ENCODE measurements at places on chromosomes 12 and 14.

DNA sequence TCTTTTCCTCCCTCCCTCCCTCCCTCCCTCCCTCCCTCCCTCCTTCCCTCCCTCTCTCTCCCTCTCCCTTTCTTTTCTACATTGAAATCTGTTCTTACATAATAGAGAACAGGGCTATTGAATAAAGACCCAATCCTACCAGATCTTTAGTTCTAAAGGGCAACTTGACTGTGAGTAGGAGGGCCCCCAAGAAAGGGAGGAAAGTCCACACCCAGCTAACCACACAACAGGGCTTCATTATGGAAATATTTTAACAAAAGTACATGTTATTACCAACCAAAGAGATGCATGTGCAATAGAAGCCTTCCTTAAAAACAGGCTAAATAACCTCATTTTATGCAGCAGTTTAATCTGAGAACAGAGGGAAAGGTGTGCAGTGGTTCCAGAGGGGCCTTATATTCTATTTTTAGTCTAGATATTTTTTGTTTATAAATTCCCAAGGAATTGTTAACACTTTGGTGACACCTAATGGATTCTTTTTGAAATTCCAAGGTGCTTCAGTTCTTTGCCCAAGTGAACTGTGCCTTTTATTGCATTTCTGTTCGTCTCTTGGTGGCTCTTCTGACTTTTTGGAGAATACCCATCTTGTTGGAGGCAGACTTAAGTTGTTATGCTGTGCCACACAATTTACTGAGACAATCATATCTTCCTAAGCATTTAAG, 63.0 kb downstream of the GNS start:
- DNase-seq: peak; percentile 47

DNA sequence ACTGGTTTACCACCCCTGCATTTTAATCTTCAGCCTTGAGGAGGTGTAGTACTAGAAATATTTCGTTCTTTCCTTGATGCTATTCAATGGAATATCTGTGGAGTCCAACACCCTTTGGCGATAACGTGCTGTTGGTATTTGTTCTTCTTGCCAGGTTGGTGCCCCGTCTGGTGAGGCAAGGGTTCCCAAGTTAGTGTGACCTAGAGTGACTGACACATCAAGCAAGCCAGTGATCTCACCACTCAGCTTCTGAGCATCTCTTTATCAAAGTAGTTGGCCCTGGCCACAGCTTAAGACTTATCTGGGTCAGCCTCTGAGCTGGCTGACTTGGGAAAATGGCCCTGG, 60.2 kb downstream of the PLXNC1 start:
- DNase-seq: no peak

DNA sequence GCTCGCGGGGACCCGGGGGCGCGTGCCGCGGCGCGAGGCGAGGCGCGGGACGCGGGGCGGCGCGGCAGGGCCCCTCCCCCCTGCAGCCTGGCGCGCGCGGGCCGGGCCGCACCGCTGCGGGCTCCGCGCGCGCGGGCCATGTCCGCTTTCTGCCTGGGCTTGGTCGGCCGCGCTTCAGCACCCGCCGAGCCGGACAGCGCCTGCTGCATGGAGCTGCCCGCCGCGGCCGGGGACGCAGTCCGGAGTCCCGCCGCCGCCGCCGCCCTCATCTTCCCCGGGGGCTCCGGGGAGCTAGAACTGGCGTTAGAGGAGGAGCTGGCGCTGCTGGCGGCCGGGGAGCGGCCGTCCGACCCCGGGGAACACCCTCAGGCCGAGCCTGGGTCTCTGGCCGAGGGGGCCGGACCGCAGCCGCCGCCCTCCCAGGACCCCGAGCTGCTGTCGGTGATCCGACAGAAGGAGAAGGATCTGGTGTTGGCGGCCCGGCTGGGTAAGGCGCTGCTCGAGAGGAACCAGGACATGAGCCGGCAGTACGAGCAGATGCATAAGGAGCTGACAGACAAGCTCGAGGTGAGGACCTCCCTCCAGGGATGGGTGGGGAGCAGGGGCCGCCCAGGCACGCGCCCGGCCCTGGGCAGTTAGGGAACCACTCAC, 820 bp downstream of the BICDL1 start:
- DNase-seq: peak; percentile 81

DNA sequence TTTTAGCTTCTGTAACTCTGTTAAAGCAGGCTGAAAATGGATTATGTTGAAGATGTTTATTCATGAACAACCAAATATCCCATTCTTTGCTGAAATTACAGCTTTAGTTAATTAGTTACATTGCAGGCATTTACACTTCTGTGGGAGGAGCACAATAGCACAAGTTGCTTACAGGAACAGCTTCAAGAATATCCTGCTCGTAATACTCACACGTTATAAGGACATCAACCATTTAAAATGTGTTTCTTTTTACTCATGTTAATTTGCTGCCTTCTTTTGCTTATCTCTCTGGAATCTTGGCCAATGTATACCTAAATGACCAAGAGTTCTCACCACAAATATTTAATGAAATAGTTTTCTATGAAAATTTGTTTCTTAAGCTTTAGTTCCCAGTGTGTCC, 305.2 kb upstream of the SYT1 start:
- DNase-seq: no peak

GRCh38 chr14:99143126-99143525, 128.9 kb downstream of the BCL11B start:
- no peak for DNase-seq

- peak; percentile 47 for DNase-seq
Measured at GRCh38 chr12:119788786-119789185, 88.3 kb downstream of the CIT start.

DNA sequence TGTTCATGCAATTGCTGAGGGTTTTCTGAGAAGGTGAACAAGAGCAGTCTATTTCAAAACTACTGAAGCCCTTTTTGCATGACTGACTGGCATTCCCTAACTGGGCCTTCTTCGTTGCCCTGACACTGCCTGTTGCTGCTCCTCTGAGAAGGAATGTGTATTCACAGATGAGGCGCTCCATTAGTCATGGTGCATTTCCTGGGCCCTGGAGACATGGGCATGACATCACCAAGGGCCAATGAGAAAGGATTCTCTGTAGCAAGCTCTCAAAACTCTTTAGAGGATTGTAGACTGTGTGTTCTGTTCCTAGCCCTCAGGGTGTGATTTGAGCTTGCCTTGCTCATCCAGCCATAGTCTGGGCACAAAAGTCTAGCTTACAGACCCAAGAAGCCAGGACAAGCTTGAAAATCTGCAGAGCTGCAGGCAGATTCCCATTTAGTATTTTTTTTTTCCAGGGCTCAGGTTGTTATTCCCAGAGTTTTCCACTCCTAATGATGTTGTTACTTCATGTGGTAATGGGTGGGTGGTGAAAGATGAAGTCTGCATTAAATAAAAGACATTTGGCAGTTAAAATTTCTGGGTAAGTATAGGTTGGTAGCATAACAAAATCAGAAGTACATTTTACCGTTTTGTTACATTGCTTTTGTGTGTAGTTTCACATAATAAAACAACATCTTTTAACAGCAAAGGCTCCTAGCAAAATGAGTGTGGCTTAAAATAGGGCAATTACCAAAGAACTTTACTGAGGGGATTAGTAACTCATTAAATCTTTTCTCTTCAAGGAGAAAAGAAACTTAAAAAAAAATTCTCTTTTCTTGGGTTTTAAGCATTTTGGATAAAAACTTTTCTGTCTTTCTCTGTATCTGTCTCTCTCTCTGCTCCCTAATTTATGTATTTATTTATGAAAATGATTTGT, 318.4 kb downstream of the RAD51B start:
- peak; percentile 83 for DNase-seq

- DNase-seq: no peak
Measured at GRCh38 chr12:56800221-56800620, 37.1 kb downstream of the HSD17B6 start.

DNA sequence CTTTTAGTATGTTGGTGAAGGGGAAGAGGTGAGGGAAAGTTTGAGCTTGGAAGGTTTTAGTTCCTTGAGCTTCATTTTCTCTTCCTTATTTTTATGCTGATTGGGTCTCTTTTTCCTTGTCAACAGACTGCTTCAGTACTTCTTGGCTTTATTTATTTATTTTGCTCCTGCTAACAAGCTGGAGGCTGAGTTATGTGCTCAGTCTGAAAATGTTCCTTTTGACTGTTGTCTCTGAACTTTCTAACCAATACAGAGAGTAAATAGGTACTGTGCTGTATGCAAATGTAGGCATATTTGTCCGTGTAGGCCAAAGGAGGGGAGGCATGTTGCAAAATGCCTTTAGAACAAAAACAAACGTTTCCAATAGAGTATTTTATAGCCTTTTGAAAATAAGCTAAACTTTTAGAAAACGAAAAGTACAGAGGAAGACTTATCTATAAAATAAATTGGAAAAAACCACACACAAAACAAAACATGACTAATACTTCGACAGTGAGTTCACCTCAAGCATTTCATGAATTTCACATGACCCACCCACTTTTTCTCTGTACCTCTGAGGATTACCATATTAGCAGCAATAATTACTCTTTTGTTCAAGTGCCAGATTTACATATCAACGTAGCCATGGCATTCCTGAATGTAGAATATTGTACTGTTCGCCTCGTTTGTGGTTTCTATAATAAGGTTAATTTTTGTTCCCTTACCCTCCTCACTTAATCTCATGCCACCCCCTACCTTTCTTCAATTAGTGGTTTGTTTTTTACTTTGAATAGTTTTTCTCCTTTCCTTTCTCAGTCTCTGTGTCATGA, 4.7 kb upstream of the CREBL2 start:
- peak; percentile 11 for DNase-seq

DNA sequence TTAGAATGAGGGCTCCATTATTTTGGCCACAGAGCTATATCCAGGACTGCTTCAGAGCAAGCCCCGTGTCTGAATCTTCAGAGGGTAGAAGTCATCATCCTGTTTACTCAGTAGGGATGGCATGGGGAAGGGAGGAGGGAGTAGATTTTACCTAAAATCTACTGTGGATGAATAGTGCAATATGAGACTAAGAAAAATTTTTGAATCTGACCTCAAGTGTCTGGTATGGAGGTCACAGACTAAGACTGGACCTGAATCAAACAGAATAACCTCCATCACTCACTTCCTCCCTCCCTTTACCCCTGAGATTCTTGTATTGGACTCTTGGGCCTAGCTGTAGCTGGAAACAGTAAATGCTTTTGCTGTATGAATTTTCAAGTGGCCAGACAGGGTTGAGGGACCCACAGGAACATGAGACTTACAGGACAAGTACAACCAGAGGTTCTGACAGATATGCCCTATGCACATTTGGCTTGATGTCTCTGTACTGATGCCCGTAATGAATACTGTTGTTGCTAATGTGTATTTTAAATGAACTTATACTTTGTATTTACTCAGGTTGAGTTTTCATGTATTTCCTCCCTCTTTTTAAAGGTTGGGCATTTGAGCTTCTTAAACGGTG, 78.5 kb downstream of the CCDC91 start:
- DNase-seq: no peak

DNA sequence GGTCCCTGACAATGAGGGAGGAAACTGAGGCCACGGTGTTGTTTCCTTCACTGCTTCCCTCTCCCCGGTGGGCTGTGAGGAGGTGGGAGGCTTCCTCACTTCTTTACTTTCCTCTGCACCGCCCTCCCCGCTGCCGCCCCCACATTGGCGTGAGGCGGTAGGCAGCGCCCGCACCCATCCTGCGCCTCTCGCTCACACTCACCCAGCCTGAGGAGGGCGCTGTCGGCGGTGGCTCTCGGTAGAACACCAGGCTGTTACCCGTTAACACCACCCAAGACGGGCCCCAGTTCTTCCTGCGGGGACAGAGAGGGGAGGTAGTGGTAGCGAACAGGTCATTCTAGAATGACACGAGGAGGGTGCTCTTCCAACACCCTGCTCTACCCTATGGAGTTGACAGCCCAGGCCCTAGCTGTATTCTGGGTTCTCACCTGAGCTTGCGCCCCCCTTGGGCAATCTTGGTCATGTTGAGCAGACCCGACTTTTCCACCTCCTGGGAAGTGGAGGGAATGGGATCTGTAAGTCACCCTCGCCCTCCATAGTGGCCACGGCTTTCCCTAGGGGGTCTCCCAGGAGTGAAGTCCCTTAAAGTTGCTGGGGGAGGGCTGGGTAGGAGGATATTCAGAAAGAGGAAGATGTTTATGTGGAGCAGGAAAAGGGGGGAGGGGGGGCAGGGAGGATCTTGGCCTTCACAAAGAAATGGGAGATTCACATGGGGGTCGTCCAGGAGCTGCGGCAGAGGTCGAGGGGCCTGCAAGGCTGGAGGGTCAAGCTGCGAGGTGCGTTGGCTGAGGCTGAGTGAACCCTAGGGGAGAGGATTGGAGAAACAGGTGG, 3.3 kb downstream of the ARHGAP9 start:
- DNase-seq: no peak

DNA sequence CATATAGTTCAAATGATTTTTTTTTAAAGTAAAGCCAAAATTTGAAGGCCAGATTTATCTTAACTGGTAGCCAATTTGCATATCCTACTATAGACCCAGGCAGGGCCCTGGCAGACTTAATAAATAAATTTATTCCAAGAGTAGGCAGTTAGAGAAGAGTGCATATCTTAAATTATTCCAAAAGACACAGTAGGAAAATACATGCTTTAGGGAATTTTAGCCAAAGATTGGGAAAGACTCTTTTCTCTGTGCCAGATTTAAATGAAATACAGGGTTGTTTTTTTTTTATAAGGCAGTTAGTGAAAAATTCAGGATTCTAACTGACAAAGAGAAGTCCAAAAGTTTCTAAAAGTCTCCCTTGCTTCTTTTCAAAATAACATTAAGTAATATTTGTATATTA, 65.5 kb downstream of the ST8SIA1 start:
- no peak for DNase-seq

DNA sequence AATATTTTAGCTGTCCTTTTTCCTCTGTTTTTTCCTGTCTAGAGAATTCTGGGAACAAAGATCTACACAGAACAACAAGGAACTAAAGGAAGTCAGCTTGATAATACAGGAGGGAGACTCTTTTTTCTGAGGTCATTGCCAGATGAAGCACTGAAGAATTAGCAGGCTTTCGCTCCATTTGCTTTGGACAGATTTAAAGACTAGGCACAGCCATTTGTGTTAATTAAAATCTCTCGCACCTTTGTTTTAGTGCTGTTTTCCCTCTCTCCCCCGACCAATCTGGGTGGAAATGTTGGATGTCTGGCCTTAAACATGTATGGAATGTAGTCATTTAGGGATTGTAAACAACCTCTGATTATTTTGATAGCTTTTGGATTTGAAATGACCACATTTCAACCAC, 9.6 kb upstream of the GPHN start:
- DNase-seq: no peak

DNA sequence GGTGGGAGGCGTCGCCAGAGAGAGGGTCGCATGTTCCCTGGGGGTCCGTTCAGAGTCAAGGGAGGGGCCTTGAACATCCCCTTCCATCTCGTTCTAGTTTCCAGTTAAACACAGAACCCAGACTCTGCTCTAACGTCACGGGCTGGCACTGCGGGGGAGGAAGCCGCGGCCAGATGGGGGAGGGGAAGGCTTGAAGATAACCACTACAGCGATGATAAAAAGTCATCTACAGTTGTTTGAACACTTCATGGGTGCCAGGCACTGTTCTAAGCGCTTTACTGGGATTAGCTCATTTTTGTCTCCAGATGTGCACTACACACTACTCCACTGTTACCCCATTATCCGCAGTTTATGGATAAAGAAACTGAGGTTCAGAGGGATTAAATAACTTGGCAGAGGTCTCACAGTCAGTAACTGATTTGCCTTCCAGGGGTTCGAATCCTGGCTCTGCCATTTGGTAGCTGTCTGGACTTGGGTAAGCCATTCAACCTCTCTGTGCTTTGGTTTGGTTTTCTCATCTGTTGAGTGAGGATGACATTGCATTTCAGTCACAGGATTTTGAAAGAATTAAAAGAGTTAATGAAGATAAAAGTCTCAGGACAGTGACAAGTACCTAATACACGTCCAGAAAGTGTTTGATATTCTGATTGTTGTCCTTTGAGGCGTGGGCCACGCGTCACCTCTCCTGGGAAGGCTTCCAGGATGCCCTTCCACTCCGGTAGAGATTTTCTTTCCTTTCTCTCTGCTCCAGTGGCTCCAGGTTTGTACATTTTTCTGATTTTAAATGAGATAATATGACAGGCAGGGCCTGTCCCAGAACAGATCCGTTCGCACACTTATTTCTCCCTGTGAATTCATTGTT, 798 bp upstream of the RASAL1 start:
- no peak for DNase-seq
